Bronchus fibroblast of lung (primary cell): ENCODE measurements at places on chromosomes 12 and 14. TPM values are rescaled to one million over a fixed set of nuclear protein-coding genes. Genes with fewer than 3 reads are reported as not detected.

Gene SUSD6
- total RNA-seq = 3.6 and 4.4 TPM in 2 replicates

Gene OXA1L
- total RNA-seq = 104 and 132 TPM in 2 replicates

Gene NUDT14
- total RNA-seq = 6.1 and 6.7 TPM in 2 replicates

Gene SERPINA10
- not detected in 2 replicates for total RNA-seq

Gene LGR5
- under 0.01 TPM in 1 of 2 replicates, not detected in the other for total RNA-seq
